ENCODE measurements at places on chromosomes 16 and 17.
A peak's percentile ranks its signal among the peaks of the same experiment; 100 is the strongest.

DNA sequence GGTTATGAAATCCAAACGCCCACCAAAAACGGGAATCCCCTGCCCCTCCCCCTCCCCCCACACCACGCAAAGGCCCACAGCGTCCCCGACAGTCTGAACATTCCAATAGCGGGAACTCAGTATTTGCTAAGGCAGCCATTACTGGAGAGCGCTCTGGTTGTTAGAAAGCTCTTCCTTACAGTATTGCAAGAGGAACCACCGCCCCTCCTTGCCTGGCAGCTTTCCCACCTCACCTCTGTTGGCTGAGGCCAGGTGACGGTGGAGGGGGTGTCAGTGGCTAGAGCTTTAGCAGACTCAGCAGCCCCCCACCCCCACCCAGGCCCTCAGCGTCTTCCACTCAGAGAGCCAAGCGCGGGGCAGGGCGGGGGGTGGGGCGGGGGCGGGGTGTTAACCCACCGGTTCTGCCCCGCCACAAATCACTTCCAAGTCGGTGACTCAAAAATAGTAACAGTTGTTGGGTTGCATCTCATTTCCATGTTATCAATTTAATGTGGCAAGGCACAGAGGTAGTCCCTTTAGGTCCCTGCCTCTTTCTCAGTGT, 2.2 kb upstream of the PLEKHH3 start:
- DNase-seq: peak; percentile 39

GRCh38 chr16:47528431-47528830, 67.3 kb downstream of the PHKB start:
- DNase-seq: no peak

- DNase-seq: peak; percentile 55
These were observed 7.1 kb downstream of the AKAP1 start for GRCh38 chr17:57092171-57092570.

DNA sequence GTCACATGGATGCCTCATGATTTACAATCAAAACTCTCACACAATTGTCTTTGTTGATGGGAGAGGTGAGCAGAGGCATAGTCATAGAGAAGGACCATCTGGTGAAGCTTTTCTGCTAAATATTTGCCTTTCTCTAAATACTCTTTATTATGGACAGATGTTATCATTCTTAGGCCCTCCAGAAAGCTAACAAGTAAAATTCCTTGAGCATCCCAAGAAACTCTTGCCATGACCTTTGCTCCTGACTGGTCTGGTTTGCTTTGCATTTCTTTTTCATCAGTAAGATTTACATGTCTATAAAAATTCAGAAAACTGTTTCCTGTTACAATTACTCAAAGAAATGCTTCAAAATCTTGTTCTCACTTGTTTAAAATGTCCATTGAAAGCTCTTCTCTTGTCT, 1336.6 kb upstream of the CDH8 start:
- no peak for DNase-seq

GRCh38 chr17:73231395-73231794, 30.3 kb downstream of the CPSF4L start:
- peak; percentile 39 for DNase-seq

DNA sequence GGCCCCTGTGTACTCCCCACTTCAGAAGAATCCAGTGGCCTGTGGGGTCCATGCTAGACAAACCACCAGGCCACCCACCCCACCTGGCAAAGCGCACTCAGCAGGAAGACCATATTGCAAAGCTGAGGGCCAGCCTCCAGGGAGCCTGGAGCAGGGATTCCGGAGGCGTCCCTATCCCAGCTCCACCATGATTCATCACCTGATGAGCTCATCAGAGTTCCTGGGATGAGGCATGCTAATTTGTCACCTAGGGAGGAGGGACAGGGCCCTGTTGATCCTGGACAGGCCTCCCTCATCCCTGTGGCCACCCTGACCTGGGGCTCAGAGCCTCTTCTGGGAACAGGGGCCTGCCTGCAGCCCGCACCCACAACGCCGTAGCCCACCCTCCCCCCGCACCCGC, 131.6 kb upstream of the PLCG2 start:
- DNase-seq: peak; percentile 82

- DNase-seq: no peak
These were observed 4.4 kb downstream of the SNAI3 start for GRCh38 chr16:88681709-88682451.

DNA sequence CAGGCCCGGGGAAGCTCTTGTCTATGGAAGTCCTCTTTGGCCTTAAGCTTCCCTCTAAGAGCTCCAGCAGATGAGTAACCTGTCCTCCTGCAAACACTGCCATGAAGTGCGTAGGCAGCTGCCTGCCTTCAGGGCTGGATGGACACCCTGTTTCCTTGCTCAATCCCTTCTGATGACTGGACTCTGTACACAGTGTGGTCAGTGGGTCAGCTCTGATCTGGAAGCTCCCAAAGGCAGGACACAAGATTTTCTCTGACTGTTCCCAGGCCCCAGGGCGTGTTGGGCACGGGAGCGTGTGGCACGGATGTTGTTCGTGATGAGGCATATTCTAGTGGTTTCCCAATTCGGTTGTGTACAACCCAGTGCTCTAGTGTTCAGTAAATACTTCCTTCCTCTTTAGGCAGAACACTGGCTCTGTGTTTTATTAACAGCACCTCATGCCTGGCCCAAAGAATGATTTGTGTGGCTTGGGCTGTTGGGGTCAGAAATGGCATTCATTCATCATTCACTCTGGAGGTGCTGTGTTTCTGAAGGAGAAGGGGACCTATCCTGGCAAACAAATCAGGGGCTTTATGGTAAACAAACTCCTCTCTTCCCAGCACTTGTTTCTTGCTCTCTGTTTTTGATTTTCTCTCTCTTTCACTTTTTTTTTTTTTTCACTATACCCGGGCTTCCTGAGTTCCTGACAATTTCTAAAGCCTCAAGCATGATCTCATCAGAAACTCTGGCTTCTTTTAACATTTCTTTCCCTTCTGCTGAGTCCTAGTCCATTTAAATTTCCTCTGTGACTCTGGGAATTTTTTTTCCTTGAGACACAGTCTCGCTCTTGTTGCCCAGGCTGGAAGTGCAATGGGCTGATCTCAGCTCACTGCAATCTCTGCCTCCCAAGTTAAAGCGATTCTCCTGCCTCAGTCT, 12.0 kb upstream of the RNF157 start:
- peak; percentile 97 for DNase-seq

DNA sequence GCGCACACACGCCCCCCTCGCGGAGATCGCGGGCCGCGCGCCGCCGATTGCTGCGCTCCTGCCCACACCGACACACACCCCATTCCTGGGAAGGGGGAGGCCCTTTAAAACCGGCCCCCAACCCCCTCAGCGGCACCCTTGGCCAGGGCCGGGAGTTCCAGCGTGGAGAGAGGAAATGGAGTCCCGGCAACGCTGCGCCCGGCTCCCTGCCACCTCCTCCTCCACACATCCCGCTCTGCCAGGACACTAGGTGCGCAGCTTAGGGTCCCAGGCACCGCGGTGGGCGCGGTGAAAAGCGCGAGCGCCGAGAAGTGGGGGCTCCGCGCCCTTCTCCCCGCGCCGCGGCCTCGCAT, 397 bp downstream of the CDC42EP4 start:
- DNase-seq: no peak

- DNase-seq: no peak
These were observed 43.3 kb downstream of the USP32 start for GRCh38 chr17:60348616-60349015.

DNA sequence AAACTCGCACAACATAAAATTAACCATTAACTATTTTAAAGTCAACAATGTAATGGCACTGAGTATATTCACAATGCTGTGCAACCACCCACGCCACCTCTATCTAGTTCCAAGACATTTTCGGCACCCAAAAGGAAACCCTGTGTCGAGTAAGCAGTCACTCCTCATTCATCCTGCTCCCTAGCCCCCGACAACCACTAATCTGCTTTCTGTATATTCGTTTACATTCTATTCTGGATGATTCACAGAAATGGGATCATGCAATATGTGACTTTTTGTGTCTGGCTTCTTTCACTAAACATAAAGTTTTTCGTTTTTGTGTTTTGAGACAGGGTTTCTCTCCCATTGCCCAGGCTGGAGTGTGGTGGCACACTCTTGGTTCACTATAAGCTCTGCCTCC, 42.2 kb upstream of the HAPSTR1 start:
- peak; percentile 88 for DNase-seq

DNA sequence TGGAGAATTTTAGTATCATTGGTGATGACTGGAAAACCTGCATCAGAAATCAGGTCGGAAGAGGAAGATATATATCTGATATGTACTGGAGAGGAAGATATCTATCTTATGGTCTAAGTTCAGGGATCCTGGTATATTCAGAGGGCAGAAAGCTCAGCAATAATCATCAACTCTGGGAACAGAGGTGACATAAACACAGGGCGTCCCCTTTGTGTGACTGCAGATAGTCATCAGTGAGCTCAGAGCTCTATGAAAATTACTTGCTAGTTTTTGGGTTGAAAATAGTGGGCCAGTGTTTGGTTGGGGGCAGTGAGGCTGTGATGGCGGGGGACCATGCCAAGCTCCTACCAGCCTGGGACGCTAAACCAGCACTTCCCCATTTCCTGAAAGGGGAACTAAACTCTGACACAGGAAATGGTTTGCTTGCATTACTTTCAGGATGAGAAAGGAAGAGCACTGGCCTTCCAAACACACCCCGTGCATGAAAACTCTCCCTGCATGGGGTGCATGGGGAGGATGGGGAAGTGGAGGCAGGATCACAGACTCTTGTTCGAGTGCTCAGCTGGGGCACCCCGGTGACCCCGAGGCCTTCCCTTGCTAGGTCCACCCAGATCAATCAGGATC, 15.8 kb downstream of the NOD2 start:
- no peak for DNase-seq

DNA sequence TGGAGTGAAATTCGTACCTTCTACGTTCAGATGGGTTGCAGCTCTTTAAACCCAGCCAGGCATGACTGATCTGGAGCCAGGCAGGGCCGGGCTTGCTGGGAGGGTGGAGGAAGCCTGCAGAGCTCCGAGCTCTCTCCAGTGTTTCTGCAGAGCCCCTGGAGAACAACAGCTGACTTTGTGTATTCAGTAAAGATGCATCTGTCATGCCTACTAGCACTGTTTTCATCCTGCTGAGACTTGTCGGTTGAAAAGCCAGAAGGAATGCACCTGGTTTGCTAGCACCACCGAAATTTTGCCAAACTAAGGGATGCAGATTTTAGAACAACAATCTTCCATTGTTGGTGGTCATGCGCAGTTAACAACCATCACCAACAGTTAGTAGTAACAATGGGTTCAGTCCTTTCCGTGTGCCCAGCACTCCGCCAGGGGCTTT, 22.4 kb upstream of the SCNN1B start:
- DNase-seq: no peak

GRCh38 chr16:68422396-68422960, 25.8 kb downstream of the SMPD3 start:
- no peak for DNase-seq

GRCh38 chr17:82108496-82108945, 10.5 kb upstream of the FASN start:
- DNase-seq: no peak
